ENCODE measurements at places on chromosomes 5 and 9. TPM values are rescaled to one million over a fixed set of nuclear protein-coding genes. Genes with fewer than 3 reads are reported as not detected.
A peak's percentile ranks its signal among the peaks of the same experiment; 100 is the strongest.

DNA sequence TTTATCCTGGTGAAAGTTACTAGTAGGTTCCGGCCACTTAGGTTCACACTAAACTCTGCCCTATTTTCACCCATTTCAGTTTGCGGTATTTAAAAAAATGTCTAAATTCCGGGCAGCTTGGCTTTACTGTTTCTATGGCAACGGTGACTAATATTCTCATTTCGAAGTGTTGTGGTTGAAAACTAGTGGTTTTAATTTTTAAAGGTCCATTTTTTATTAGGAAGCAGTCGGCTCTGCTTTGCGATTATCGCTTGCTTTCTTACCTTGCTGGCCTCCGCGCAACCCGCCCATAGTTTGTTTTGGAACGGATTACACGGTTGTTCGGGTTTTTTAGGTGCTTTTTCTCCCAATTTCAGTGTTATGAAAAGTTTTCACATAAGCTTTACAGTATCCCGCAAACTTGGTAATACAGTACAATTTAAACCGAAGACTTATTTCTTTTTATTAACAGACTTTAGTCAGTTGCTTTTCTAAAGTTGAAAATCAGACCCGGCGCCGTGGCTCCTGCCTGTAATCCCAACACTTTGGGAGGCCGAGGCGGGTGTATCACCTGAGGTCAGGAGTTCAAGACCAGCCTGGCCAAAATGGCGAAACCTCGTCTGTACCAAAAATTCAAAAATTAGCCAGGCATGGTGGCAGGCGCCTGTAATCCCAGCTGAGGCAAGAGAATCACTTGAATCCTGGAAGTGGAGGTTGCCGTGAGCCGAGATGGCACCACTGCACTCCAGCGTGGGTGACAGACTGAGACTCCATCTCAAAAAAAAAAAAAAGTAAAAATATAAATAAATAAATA, 1.6 kb downstream of the KDM4C start:
- no peak for DNase-seq

DNA sequence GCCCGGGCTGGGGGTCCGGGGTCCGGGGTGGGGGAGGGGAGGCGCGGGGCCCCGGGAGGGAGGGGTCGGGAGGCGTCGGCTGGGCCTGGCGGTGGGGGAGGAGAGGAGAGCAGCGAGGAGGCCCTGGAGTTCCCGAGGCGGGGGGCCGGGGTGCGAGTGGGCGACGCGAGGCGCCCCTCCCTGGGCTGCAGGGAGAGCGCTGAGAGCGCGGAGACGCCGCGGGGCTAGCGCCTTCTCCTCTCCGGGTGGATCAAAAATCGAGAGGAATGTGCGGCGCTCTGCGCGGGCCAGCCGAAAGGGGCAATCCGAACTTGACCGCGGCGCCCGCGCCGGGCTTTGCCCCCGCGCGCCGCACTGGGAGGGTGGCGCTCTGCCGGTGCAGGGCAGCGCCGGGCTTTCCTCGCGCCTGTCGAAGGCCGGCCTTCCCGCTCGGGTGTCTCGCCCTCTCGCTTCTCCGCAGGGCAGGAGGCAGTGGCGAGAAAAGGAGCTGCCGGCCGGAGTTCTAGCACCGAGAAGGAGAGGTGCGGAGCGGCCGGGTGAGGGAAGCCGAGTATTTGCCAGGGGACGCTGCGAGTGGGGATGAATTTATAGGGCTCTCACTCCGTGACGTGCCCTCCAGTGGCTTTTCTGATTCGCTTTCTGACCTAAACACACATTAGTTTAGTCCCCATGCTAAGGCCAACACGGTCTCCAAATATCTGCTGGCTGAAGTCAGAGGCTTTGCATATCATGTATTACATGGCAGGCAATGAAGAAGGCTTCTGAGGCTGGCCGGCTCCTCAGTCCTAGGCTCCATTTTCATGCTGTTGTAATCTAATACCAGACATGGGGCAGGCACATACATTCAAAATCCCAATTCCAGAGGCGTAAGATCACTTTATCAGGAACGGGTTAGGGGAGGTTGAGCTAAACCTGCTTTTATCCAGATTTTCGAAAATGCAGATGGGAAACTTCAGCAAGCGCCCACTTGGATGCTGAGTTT, 503 bp upstream of the GDNF start:
- peak; percentile 74 for DNase-seq

- no peak for DNase-seq
Measured at GRCh38 chr5:131926168-131926567, 19.3 kb downstream of the MEIKIN start.

Gene WDR38
- not detected for total RNA-seq

- DNase-seq, result no peak
Measured at GRCh38 chr5:178244576-178244975, 12.0 kb upstream of the PHYKPL start.

Gene SH3GLB2
- total RNA-seq, result 126 TPM

GRCh38 chr9:89980600-89980999, 375.8 kb downstream of the GADD45G start:
- no peak for DNase-seq

Gene MYOZ3
- 6.1 TPM for total RNA-seq

DNA sequence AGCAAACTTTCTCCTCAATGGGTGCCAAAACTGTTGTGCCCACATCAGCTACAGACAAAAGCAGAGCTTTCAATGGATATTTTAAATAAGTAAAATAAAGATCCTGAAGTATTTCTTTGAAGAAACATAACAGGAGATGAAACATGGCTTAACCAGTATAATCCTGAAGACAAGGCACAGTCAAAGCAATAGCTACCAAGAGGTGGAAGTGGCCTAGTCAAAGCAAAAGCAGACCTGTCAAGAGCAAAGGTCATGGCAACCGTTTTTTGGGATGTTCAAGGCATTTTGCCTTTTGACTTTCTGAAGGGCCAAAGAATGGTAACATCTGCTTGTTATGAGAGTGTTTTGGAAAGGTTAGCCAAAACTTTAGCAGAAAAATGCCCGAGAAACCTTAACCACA, 77.9 kb downstream of the ANXA1 start:
- no peak for DNase-seq

- DNase-seq, result no peak
Measured at GRCh38 chr9:9499546-9499945, 1113.3 kb downstream of the PTPRD start.

Gene RNF183
- total RNA-seq, result 0.77 TPM

Gene TXNDC8
- not detected for total RNA-seq

GRCh38 chr9:130219661-130220096, 45.9 kb upstream of the HMCN2 start:
- no peak for DNase-seq

Gene GARIN3
- total RNA-seq, result not detected

Gene ZCCHC10
- total RNA-seq, result 23.1 TPM

DNA sequence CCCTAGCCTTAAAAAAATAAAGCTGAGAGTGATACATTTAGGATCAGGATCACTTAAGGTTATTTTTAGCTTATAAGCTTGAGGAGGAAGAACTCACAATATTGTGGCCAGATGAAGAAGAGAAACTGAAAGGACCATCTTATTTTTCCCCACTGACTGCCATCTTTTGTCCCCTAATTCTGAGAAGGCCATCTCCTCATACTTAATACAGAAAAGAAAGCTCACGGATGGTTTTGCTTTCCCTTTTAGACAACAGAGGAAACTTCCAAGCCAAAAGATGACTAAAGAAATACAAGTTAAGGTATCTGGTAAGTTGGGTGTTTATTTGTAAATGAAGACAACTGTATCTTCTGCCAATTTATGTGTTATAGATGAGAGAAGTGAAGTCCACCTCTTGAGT, 36.4 kb downstream of the ERAP1 start:
- no peak for DNase-seq

- DNase-seq, result no peak
Measured at GRCh38 chr5:126693806-126694205, 83.1 kb upstream of the LMNB1 start.

- DNase-seq, result no peak
Measured at GRCh38 chr9:87696641-87697040, 29.3 kb upstream of the CTSL start.

Gene NEUROG1
- 3.7 TPM for total RNA-seq

DNA sequence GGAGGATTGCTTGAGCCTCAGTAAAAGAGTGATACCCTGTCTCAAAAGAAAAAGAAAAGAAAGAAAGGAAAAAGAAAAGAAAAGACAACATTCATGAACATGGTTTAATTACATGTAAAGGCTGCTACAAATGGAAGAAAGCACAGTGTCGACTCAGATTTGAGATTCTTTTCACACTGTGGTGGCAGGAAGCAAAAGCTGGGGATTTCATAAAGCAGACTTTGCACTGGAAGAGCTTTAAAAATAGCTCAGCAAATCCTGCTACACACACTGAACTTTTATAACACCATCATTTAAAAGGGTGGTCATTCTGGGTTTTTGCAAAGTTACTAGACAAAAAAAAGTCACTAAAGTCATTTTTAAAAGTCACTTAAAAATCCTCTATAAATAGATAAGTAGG, 140.8 kb downstream of the CEMIP2 start:
- DNase-seq, result no peak

Gene DOCK8
- total RNA-seq, result 18.6 TPM

Gene SHROOM1
- 7.6 TPM for total RNA-seq

Gene FST
- total RNA-seq, result 7.6 TPM

Data from type B pancreatic cell (in vitro differentiated cells).